ENCODE measurements at places on chromosomes 2 and 18. TPM values are rescaled to one million over a fixed set of nuclear protein-coding genes. Genes with fewer than 3 reads are reported as not detected.

GRCh38 chr18:25953111-25953510, 137.3 kb downstream of the SS18 start:
- DNase-seq: no peak

DNA sequence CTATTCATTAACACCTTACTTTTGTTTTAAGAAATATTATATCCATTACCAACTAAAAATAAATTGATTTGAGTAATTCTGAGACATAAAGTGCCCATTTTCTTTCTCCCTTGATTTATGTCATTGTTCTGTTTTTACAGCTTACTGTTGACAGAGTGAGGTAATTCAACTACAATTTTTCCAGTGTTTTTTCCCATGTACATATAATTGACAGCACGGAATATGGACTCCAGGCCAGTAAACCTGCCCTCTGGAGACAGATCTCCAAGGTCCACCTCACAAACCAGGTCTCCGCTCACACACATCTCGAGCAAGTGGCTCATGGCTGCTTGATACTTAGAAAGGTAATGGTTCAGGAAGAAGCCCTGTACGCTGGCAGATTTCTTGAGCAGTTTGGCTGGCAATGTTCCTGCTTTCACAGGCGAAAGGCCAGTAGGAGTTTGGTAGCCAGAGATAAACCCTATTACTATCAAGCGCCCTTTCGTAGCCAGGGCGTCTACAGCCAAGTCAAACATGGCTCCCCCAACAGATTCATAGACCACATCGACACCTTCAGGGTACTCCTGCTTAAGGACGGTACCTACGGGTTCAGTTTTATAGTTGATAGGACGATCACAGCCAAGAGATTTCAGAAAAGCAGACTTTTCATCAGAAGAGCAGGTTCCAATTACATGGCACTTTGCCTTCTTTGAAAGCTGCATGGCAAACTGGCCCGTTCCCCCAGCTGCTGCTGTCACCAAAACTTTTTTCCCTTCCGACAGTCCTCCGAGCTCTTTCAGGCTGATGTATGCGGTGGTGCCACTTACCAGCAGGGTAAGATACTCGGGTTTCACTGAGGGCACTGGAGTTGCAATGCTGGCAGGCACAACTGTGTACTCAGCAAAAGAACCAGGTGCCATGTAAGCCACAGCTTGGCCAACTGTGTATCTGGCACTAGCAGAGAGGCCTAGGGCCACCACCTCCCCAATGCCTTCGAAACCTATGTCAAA, 7.4 kb downstream of the PTGR3 start:
- DNase-seq: no peak

The ABCG8 gene
- total RNA-seq: under 0.01 TPM

DNA sequence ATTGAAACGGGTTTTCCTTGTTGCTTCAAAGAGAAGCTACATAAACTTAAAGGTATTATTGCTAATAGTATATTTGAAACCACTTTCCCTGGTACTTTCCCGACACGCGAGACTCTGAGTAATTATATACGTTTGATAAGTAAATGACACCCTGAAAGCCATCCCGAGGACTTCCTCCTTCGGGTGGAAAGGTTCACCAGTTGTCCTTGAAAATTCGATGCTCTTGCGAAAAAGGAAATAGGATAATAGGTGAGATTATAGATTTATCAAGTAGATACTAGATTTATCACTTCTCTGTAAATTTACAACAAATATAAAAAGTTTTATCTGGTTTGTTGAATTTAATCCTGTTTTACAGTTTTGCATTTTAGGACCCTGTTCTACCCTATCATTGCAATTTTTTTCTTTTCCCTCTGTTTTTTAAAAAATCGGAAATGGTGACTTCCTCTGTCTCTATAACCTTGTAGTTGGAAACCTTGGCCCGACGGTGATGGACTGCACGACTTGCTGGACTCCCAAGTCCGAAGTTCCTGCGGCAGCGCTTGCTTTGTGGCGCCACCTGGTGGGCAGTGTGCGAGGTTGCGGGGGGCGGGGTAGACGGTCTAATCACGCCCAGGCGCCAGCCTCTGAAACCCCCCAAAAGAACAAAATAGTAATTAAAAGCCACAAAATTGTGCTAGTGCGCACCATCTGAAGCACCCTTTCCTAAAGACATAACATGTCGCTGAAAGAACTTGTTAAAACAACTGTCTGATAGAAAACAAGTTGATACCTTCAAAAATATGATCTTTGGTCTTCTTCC, 972 bp upstream of the DLX2 start:
- DNase-seq: peak; percentile 78

Measured in hematopoietic multipotent progenitor cell (in vitro differentiated cells).